ENCODE measurements at places on chromosomes 11 and 22.

DNA sequence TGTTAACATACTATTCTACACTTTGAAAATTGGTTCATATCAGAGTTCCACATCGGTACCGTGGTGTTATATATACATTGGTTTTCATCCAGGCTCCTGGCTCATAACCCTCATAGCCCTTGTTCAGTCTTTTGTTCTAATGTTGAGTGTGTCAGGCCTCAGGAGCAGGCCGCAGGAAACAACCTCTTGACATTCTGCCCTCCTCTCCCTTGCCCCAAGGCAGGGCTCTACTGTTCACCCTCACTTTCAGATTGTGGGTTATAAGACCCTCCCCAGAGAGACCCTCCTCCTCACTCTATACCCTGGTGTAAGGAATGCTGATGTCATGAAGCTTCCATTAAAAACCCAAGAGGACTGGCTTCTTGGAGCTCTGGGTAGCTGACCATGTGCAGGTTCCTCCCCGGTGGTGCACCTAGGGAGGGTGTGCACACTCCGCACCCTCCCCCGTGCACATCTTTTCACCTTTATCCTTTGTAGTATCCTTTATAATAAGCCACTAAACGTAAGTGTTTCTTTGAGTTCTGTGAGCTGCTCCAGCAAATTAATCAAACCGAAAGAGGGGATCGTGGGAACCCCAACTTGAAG, 12.1 kb downstream of the SSH3 start:
- DNase-seq, result no peak

- no peak for DNase-seq
These were observed 15.8 kb downstream of the NAV2 start for GRCh38 chr11:19728436-19728835.

DNA sequence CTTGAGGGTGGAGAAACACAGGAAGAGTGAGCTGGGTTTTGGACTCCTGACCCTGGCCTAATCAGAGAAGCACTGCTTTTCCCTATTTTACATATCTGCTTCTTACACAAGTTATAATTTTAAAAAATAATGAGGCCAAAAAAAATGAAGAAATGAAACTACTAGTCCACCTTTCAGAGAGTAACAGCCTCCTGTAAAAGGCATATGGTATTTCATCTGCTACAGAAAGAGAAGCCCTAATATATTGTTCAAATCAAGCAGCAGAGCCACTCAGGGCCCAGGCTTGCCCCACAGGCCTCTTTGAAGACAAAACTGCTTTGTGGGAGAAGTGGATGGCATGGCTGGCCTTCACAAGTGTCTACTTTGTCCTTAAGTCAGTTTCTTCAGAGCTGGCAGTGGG, 10.0 kb downstream of the DIXDC1 start:
- no peak for DNase-seq

- no peak for DNase-seq
These were observed 1.2 kb downstream of the TUBA8 start for GRCh38 chr22:18111759-18112330.

DNA sequence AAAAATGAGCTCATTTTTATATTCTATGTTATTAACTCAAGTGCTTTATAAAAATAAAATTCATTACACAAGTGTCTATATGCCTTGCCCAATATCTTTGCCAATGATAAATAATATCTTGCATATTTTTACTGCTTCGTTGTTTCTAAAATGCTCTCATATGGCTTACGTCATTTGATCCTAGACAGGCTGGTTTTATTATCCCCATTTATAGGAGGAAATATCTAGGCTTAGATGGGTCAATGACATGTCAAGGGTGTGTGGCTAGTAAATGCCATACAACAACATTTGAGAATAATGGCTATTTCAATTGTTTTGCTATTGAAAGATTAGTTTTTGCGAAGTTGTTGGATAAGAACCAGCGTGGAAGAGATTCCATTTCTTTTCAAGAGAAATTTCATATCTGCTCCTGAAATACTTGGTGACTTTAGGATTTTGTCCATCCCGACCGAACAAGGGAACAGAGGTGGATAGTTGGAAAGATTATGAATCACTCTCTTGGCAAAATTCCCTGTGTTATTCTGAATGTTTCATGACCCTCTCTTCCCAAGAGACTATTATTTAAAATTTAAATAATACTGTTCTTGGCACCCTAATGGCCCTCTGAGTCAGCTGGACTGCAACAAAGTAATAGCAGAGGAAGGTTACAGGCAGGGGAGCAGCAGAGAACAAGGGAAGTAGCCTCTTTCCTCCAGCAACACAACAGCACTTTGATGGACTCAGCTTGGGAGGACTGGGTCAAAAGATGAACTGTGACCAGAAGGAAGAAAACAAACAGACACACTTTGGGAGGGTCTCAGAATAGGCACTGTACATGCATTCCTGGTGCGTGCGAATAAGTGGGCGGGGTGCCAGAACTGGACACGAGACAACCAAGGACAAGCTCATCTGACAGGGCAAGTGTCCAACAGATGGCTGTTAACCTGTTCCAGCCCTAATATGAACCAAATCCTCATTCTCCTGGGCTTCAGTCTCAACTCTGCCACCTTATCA, 94.5 kb downstream of the ME3 start:
- no peak for DNase-seq

DNA sequence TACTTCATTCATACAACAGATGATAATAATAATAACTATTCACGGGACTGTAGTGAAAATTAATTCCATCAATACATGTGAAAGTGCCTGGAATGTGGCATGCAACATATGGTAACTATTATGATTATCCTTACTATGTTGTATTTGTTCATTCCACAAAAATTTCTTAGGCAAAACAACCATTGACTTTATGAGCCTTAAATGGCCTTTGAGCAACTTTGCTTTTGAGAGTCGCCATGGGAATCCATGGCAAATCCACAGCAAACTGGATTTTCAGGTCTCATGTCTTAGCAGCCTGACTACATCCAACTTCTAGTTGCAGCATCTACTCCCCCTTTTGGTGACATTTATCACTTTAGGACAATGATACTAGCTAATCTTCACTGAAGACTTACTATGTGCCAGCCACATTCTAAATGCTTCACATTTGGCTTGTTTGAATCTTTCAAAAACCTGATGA, 56.8 kb downstream of the SLC1A2 start:
- no peak for DNase-seq

GRCh38 chr11:8056810-8057463, 24.1 kb upstream of the TUB start:
- DNase-seq, result no peak

- DNase-seq, result no peak
These were observed 104.5 kb downstream of the NTM start for GRCh38 chr11:131474947-131475346.

DNA sequence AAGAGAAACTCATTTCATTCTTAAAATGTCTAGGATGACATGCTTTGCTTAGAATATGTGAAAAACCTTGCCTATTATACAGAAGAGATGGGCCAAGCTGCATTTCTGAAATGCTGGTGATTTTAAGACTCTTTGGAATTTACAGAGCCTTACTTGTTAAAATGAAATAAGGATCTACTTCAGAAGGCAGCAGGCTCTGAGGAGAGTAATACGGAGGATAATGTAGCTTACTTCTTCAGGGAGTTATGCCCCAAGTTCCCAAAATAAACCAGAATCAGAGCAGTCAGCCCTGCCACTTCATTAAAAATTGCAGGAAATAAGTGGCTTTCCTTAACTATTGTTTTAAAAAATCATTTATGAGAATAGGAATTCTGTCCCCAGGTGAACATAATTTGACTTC, 1000.3 kb upstream of the RAG2 start:
- no peak for DNase-seq

- no peak for DNase-seq
These were observed 1.1 kb upstream of the ABCG4 start for GRCh38 chr11:119147604-119148333.

GRCh38 chr11:111845276-111846028, 25.9 kb downstream of the ALG9 start:
- no peak for DNase-seq

DNA sequence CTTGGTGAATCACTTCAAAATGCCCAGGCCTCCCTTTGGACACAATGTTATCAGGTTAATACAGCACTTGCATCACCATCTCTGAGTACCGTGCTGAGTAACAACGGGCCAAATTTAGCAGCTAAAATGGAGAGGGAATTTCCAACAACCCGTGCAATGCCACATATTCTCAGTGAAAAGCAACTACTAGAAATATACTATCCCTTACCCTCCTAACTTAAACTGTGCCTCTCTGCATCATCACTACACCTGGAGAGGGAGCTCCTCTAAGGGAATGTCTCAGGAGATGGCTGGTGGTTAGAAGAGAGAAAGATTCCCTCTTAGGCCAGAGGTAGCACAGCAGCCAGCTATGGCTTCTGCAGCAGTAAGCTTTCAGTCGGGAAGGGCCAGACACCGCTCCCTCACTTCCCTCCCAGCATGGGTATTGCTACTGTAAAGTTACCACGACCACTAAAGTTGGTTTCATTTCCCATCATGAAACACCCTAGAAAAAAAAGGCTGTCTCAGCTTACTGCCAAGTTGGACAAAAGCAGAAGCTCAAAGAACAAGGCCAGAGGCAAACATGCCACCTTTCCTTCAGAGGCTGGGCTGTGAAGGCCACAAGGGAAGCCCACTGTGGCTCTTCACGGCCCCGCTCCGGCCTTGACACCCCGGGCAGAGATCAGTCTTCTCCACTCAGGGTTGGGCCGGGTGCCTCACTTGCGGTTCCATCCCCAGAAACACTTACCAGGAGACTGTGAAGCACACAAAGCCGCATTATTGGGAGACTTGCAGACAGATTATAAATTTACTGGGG, 3.9 kb downstream of the MAML2 start:
- DNase-seq, result no peak

DNA sequence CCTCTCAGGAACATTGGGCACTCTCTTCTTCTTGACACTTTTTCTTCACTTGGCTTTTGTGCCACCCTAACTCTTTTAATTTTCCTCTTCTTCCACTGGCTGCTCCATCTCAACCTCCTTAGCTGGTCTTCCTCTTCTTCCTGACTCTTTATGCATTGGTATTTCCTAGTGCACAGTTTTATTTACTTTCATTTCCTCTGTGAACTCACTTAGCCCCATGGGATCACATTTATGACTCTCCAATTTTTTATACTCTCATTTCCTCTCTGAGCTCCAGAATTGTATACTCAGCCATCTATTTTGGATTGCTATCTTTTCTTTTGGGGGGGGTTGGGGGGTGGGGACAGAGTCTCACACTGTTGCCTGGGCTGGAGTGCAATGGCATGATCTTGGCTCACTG, 38.5 kb upstream of the LARGE1 start:
- DNase-seq, result no peak

DNA sequence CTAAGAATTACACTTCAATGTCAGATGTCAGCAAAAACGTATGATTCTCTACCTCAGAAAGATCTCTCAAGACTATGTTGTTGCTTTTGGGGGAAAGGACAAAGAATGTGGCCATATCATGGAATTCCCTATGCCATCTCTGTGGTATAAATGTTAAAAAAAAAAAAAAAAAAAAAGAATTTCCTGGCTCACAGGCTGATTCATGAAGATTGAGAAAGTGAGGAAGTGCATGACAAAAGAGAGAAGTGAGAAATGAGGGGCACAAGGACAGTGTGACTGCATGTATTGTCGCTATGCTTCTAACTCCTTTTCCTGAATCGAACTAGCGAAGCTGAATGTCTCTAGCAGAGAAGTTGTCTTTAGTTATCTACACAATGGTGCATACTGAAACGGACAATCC, 80.6 kb upstream of the CARD18 start:
- no peak for DNase-seq

DNA sequence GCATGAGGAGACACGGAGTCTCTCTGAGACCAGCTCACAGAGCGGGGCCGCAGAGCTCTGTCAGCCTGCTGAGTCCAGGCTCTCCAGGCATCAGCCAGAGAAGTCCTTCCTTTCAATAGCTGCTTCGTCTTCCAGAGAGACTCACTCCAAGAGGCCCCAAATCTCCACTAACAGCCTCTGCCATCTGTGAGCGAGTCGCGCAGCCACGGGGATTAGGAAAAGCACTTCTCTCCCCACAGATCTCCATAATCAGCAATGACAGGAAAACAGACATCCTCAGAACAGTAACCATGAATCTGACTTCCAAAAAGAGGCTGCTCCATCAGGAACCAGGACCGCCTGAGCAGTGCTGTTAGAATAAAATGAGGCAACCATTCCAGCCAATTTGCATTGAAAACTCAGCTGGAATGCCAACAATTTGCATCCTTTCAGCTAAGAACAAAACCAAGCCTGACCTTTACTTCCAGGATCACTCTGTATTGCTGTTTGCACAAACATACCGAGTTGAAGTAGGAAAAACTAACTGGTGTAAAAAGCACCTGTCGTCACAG, 65.4 kb downstream of the SMCO4 start:
- no peak for DNase-seq

DNA sequence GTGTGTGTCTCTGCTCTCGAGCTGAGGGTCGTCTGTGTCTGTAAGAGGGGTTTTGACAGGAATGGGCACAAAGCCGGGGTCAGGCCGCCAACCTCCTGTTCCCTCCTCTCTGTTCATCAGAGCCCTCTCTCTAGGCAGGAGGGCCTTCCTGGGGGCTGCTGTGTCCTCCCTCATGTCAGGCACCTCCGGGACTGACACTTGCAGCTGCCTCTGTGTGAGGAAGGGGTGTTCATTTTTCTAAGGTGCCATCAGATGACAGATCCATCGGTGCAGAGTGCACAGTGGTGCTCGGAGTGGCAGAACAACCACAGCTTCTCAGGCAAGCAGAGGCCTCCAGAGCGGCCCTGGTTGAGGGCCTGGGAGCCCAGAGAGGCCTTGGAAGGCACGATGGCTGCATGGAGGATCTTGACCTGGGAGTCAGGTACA, 265.4 kb upstream of the B3GAT1 start:
- DNase-seq, result no peak

- no peak for DNase-seq
These were observed 937.8 kb upstream of the CHORDC1 start for GRCh38 chr11:91160661-91161060.

- no peak for DNase-seq
These were observed 24.8 kb downstream of the ARVCF start for GRCh38 chr22:19991645-19992451.

- no peak for DNase-seq
These were observed 15.3 kb downstream of the CSTPP1 start for GRCh38 chr11:46951864-46952263.

DNA sequence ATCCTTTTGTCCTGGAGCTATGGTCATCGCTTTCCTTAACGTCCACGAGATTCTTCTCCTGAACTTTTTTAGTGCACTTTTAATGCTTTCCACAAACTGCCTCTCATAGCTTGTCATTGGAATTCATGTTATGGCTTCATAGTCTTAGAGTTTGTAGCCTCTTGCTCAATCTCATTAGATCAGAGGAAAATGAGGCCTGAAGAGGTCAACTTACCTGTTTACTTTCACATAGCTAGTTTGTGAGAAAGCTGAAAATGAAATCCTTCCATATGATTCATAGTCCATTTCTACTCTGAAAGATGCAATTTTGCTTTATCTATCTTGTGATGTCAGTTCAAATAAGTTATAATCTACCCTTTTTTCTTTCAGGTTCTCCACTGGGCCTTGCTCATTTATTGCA, 1747.2 kb upstream of the RAG2 start:
- DNase-seq, result no peak
